ENCODE measurements at places on chromosomes 7 and 10.

DNA sequence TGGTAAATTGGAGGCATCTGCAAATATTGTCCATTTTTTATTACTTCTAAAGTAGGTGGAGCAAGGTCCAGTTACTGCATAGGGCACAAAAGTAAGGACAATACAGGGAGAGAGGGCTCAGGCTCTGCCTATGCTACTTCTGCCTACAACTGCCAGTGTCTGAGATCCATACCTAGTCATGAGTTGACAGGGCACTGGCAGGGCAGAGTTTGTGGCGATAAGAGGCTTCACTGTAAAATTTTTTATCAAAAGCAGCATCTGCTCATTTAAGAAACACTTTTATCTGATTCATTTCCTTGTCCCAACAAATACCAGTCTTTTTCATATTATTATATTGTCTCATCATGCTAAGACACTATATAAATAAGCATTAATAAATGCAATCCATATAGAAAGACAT lies 178.0 kb downstream of the LRRN3 start:
- DNase-seq, result no peak

DNA sequence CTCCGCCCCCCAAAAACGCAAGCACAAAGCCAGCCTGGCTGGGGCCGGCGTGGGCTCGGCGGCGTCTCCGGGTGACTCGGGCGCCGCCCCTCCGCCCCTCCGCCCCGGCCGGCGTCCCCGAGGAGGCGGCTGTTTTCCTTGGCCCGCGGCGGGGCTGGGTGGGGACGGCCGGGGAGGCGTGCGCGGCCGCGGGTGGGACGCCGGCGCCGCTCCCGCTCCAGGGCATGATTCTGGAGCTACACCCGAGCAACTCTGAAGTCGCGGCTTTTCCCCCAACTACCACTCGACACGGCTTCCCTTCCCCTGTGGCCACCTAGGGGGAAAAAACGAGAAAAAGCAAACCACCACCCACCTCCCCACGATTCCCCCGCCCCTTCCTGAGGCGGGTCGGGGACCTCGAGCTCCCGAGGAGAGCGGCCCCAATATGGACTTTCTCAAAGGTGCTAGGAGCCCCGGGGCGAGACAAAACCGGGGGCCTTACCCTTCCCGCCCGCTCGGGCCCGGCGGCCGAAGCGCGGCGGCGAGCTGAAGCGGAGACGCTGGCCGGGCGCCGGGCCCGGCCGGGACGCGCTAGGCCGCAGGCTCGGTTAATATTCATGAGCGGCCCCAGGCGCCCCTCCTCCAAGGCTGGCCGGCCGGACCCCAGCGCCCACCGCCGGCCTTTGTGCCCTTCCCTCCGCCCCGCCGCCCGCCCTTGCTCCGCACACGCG lies 856 bp downstream of the ARHGAP21 start:
- DNase-seq, result no peak

DNA sequence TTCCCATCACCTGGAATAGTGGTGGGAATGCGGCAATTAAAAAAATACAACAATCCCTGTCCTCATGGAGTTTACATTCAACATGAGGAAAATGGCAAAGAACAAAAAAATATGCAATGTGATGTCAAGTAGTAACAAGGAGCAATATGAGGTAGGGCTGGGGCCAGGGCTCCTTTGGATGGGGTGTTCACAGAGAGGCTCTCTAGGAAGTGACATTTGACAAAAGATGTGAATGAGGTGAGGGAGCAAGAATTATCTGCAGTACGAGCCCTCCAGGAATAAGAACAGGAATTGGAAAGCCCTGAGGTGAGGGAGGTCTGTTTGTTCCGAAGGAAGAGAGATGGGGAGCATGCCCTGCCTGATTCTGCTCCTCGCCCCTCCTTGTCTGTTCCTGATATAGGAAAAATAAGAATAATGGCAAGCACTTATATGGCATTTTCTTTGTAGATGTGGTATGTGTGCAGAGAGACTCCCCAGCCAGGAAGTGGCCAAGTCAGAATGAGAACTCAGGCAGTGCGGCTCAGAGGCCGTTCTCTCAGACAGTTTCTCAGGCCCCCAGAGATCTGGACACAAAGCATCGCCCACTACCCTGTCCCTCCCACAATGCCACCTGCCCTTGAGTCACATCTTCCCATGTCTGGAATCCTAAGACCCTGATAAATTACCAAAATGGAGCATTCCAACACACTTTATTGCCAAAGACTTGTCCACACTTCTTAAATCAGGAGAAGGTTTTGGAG lies 105.6 kb downstream of the APBB1IP start:
- DNase-seq, result no peak

DNA sequence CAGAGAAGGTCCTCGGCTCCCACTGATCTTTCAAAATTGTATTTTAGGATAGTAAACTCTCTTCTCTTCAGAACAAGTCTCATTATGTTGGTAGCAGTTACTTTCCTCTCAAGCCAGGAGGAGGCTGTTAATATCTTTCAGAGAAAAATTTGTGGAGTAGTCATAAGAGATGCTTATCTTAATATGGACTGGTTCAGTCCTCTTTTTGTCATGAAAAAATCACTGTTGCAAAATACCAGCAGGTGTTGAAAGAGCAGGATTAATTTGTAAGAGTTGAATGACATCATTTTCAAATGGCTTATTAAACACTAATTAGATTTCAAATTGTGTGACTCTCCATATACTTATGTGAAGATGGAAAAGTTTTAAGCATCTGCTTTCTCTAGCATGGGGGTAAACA lies 662.5 kb downstream of the POM121L12 start:
- DNase-seq, result no peak

DNA sequence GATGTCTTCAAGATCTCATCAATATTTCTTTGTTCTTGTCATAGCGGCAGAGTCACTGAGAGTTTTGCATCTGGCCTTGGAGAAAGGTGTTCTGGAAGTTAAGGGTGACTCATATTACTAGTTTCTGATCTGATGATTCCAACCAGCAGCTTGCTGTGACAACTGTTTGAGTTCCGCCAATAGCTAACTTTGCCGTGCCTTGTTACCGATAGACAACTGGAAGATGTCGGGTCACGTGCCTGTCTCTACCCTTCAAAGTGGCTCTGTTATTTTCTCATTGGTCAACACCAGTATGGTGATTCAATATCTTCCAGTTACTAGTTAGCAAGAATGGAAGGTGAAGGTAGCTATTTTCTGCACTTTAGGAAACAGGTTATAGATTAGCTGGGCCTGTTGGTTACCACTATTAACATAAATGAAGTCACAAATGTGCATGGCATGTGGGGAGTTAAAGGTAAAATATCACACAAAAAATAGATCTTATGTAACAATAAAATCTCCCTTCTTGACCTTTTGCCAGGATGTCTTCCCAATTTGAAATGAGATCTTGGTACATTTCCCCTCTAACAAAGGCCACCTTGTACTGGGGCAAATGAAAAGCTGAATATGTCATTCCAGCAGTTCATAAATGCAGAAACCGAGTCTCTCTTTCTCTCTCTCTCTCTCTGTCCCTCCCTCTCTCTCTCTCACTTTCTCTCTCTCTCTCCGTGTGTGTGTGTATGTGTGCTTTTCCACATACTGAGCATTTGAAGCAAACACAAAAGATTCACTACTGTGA lies 2.6 kb upstream of the MGAM2 start:
- no peak for DNase-seq

GRCh38 chr10:132564690-132565089 lies 27.1 kb downstream of the INPP5A start:
- no peak for DNase-seq

DNA sequence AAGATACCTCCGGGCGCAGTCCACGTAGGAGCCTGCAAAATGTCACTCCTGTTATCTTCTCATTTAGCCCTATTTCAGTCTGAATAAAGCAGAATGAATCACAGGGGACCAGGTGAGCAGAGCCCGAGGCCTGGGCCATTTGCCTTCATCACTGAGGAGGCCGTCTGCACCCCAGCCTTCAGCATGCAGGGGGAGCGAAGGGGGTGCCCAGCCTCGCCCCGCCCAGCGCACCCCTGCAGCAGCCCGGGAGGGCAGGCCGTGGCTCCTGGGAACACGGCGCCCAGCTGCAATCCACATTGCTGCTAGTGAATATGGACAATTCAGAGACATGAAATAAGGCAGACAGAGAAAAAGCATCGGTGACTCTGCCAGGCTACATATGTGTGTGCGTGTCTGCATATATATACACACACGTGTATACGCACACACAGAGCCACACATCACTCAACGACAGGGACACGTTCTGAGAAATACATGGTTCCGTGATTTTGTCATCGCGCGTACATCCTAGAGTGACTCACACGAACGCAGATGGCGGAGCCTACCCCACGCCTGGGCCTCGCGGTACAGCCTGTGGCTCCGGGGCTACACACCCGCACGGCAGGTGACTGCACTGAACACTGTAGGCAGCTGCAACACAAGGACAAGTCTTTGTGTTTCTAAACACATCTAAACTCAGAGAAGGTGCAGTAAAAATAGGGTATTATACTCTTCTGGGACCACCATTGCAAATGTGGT lies 15.2 kb upstream of the ELFN1 start:
- DNase-seq, result no peak

- no peak for DNase-seq
Observed at GRCh38 chr7:142553216-142553615, 196.1 kb upstream of the PRSS1 start.

- no peak for DNase-seq
Observed at GRCh38 chr7:31476073-31476745, 37.7 kb upstream of the ITPRID1 start.

DNA sequence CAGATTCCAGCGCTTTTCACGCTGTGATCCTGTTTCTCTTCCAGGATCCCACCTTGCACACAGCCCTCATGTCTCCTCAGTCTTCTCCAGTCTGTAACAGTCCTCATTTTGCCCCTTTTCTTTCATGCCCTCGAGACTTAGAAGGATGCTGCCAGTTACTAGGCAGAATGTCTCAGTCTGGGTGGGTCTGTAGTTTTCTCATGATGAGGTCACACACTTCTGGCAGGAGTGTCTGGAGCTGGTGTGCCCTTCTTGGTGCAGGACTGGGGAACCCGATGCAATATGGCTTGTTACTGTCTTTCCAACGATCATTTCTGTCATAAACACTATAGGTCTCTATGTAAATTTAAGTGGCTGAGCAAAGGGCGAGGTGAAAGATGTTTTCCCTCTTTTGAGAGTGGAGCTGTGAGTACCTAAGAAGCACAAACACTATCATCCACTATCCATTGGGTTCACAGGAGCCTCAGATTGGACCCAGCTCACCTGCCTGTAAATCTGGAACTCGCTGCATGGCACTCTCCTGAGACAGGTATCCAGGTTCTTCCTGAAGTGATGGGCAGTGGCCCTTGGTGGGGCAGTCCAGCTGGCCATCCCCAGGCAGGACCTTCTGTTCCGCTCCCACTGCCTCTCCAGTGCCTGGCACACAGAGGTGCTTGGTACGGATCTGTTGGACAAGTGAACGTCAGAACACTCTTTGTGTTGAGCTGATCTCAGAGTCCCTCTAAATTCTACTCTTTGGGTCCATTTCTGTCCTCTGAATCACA lies 64.3 kb upstream of the ZNF32 start:
- no peak for DNase-seq

DNA sequence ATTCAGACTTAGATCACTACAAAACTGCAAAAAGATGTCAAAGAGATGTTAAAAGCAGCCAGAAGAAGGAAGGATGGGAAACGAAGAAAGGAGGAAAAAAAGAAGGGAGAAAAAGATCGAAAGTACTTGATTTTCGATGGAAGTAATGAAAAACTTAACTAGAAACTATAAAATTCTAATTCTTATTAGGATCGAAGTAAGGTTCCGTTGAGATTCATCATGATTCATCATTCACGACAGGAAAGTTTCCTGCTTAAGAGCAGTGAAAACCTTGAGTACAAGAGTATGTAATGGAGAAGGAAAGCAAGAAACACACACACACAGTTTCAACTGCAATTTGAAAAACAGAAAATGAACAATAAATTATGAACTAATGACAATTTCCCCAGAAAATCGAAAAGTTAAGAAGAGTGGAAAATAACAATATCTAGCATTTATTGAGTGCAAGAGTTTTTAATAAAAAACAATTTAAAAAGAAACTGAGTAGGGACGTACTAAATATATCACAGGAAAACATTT lies 1.1 kb upstream of the ING3 start:
- DNase-seq, result no peak

DNA sequence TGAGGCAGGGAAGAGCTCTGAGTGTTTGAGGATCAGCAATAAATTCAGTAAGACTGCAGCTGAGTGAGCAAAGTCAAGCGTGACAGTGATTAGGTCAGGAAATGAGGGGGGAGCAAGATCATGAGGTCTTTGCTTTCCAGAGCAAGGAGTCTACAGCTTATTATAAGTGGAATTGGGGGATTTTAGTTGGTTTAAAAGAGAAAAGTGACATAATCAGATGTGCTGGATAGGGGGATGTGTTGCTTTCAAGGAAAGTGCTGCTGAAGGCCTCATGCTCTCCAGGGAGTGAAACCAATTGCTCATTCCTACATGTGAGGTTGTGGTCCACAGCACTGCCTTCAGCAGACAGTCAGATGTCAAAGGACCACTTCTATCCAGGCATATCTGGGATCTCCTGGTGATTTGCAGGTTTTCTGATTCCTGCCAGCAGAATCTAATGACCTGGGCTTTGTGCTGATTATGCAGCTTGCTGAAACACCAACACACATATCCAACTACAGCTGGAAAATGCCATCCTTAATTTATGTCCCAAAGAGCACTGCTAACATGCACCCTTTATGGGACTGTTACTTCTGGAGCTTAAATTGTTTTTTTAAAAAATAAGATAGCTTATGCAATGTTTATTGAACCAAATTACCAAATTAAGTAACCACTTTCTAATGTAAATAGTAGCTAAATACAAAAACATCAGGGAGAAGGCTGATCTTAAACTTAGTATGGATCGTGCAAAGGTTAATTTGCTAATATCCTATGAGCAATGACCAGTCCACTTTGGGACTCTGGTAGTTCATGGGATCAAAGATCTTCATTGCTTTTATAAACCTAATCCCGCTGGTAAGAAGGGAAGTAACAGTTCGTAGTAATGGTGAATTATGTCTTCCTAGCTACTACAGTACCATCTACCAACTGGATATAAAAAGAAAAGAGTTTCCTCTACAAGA lies 607.6 kb downstream of the KCNMA1 start:
- no peak for DNase-seq

DNA sequence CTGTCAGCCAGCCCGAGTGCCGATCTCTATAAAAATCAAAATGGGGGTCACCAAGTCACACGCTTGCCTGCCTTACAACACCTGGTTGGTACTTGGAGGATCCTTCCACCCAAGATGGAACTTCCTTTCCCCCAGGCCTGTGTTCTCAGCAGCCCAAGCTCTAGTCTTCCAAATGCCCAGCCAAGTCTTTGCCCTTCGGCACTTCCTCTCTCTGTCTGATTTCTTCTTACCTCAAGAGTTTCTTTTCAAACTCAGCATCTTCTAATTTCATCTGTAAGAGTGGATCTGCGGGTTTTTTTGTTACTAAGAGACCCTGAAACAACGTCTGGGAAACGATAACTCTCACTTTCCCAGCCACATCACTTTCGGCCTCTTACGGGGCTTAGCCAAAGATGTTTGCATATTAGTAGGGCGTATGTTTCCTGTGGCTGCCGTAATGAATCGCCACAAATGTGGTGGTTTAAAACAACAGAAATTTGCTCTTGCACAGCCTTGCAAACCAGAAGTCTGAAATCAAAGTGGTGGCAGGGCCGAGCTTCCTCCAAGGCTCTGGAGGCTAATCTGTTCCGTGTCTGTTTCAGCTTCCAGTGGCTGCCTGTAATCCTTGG lies 219.9 kb downstream of the TCF7L2 start:
- DNase-seq, result no peak

GRCh38 chr10:110834629-110835301 lies 37.0 kb upstream of the PDCD4 start:
- DNase-seq, result no peak
